ENCODE measurements at places on chromosomes 2 and 18. TPM values are rescaled to one million over a fixed set of nuclear protein-coding genes. Genes with fewer than 3 reads are reported as not detected.

GRCh38 chr18:62102221-62102620 is 84.6 kb downstream of the PIGN start:
- DNase-seq, result no peak

GRCh38 chr2:230680463-230681170 is 32.0 kb upstream of the CAB39 start:
- peak; percentile 31 for DNase-seq

The ME2 gene
- 72.8 TPM for total RNA-seq

The ADD2 gene
- total RNA-seq, result 14.8 TPM

- no peak for DNase-seq
Observed at GRCh38 chr2:62941413-62941812, 109.2 kb upstream of the OTX1 start.

DNA sequence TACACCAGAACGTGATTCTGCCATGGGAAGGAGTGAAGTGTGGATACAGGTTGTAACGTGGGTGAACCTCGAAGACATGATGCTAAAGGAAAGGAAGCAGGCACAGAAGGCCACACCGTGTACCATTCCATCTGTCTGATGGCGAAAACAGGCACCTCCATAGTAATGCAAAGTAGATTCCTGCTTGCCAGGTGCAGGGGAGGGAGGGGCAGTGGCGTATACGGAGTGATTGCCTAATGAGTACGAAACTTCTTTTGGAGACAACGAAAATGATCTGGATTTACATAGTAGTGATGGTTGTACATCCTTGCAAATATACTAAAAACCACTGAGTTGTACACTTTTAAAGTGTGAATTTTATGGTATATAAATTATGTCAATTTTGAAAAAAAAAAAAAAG is 106.7 kb downstream of the GBX2 start:
- no peak for DNase-seq

GRCh38 chr2:1814616-1815015 is 70.3 kb upstream of the PXDN start:
- no peak for DNase-seq

The TLX2 gene
- 0.27 TPM for total RNA-seq

The CIB4 gene
- total RNA-seq, result not detected

DNA sequence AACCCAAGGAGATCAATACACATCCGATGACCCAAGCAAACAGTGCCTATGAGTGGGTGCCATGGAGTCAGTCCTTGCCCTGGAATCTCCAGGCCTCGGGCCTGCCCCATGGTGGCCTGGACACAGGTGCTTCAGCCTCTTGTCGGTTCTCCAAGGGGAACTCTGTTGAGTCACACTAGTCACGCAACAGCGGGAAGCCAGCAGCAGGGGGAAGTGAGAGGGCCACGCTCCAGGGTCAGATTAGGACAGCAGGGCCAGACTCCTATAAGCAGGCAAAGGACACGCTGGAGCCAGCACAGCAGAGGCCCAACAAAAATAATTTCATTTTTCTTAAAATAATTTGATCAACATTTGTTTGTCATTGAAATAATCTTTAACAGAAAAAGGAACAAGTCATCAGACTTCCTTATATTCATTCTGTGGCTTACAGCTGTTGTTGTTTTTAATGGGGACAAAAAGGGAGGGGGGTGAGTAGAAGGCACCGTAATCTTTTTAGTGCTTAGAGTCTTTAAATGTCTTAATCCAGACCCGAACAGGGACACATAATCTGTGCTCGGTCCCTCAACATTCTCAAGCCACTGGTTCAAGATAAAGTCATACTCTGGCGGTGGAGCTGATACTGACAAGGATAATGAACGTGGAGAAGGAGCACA is 16.4 kb upstream of the ARMC9 start:
- peak; percentile 74 for DNase-seq

- no peak for DNase-seq
Observed at GRCh38 chr2:14779252-14779651, 146.7 kb downstream of the LRATD1 start.

GRCh38 chr2:168722592-168722991 is 79.8 kb upstream of the NOSTRIN start:
- no peak for DNase-seq

The REG3G gene
- not detected for total RNA-seq
